GM04504 (cell line): ENCODE measurements at places on chromosomes 12 and 14.

- DNase-seq = no peak
These were observed 9.6 kb downstream of the ITPR2 start for GRCh38 chr12:26823390-26823789.

DNA sequence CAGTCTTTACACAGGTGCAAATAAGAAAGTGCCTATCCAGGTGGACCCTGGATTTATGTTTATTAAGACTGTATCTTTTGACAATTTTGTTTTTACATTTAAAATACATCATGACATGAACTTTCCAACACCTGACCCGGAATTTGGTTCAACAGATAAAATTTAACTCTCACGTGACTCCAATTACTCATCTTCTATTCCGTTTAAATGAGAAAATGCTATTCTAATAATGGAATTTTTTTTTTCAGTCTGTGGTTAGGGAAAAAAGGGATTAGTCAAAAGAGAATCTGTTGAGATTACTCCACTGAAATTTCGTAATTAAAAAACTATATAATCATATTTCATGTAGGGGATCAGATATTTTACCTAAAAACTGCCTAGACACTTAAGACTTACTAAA, 11.1 kb downstream of the VPS37B start:
- DNase-seq = no peak

DNA sequence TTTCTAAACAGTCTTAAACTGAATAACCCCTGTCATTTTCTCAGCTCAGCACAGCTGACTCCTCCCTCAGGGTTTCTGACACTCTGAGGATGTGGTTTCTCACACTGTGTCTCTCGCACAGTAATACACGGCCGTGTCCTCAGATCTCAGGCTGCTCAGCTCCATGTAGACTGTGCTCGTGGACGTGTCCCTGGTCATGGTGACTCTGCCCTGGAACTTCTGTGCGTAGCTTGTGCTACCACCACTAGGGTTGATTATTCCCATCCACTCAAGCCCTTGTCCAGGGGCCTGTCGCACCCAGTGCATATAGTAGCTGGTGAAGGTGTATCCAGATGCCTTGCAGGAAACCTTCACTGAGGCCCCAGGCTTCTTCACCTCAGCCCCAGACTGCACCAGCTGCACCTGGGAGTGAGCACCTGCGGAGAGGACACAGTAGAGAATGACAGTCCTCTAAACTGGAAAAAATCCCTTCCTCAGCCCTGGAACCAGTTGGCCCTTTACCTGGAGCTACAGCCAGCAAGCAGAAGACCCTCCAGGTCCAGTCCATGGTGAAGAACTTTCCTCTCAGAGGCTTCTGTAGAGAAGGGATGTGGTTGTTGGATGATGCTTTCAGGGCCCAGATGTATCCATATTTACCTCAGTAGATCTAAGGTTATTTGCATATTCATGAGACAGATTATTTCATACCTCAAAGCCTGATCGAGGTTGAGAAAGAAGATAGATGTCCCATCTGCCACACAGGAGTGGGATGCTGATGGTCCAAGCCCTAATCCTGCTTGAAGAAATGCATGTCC, 984.8 kb downstream of the TMEM121 start:
- DNase-seq = no peak

DNA sequence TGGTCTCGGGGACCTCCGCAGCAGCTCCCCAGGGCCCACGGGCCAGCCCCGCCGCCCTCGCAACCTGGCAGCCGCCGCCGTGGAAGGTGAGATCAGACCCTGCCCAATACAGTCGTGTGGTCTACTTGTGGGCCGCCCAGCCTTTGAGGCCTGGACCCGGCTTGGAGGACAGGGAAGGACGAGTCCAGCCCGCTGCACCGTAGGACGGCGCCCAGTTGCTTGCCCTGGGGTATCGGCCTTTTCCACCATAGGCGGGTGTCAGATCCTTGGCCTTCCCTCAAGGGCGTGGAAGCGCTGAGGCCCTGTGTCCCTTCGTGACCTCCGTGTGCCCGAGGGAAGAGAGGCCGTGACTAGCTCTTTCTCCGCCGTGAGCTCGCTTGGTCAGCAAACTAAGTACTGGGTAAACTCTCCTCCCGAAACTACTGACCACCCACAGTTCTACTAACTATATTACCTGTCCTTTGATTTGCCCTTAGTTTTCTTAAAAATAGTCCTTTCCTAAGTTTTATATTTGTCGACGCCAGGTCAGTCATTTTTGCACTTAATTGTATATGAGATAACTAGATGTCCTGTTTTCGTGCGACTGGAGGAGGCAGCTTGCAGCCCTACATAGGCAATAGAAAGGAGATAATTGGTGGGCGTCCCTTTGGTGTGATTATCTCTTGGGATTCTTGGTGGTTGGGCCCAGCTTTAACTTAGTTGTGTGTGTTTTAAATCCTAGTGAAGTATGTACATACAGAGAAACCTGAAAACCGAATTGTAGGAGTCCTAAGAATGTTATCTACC, 757 bp downstream of the SLC25A3 start:
- DNase-seq = no peak

GRCh38 chr14:91417120-91417982, at the start of gene CCDC88C:
TSS of gene CCDC88C (minus strand) at chr14:91417820. CDS start at chr14:91417690, 130 bp downstream.
- DNase-seq = no peak

- DNase-seq = no peak
These were observed 68.7 kb downstream of the SLC35F4 start for GRCh38 chr14:57797160-57797559.

DNA sequence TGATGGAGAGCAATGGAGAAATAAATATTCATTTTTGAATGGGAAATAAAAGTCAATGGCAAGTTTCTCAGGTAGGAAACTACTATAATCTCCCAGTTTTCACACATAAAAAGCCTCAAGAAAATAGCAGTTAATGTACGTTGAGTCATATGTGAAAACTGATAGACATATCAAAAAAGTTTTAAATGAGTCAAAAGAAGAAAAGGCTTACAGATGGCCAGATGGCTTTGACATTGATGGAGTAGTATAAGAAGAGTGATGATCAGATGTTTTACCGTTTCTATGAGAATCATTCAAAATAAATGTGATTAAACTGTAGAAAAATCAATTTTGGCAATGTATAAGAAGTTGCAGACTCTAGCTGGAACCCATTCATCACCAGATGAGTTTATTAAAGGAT, 97.8 kb downstream of the LLPH start:
- no peak for DNase-seq

DNA sequence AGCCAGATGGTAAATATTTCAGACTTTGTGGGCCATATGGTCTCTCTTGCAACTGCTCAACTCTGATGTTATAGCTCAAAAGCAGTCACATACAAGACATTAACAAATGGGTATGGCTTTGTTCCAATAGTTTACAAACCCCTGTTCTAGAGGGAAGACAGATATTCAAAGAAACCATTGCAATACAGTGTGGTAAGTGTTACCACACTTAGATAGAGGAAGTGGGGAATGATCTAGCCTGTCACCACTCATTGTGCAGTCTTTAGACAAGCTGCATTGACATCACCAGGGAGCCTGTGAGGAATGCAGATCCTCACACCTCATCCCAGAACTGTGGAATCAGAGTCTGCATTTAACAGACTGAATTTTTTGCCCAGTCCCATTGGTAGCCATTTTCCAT, 80.0 kb upstream of the RGS6 start:
- no peak for DNase-seq

GRCh38 chr12:82474798-82475184, 116.5 kb downstream of the METTL25 start:
- DNase-seq = no peak

GRCh38 chr14:81533212-81533535, 479 bp downstream of the SEL1L start:
- no peak for DNase-seq

DNA sequence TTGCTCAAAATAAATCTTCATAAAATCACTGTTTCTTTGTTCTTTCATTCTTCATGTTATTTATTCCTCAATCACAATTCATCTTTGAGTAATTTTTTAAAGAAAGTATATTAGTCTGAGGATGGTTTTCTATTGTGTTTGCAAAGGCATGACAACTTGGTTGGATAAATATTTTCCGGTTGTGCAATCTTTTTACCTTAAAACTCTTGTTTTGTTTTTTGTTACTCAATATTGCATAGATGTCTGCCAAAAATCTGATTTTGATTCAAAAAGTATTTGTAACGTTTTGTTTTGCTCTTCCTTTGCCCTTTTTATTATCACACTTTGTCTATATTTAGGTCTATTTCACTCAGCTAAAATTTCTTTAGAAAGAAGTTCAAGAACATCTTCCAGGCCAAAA, 86.2 kb upstream of the SYT1 start:
- no peak for DNase-seq

DNA sequence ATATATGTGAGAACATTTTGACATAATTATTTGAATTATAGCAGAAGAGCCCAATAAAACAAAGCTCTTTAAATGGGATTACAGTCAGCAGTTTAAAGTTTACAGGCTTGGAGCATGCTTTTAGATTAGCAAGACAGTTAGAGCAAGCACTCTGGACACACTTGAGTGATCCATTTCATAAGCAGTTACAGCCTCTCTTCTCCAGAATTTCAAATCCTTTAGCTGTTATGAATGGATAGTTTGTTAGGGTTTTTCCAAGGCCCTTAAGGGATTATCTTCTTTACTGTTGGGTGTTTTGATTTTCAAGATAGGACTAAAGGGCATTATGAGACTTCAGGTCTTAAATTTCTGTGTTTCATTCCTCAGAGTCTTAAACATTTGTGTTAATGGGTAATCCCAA, 36.3 kb downstream of the BEST3 start:
- DNase-seq = no peak

DNA sequence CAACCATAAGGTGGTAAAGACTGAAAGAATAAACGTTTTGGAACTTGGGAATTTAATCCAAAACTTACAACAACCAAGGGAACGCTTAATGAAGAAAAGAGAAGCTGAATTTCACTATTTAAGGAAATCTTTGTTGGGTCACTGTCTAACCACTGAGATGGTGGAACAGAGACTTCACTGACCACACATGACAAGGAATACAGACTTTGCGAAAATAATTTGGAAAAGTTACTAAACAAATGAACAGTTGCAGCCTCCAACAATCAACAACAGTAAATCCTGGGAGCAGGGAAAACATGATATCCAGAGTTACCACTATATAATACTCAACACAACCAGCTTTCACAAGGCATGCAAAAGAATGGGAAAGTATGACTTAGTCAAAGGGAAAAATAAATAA, 79.1 kb downstream of the CMKLR1 start:
- no peak for DNase-seq

DNA sequence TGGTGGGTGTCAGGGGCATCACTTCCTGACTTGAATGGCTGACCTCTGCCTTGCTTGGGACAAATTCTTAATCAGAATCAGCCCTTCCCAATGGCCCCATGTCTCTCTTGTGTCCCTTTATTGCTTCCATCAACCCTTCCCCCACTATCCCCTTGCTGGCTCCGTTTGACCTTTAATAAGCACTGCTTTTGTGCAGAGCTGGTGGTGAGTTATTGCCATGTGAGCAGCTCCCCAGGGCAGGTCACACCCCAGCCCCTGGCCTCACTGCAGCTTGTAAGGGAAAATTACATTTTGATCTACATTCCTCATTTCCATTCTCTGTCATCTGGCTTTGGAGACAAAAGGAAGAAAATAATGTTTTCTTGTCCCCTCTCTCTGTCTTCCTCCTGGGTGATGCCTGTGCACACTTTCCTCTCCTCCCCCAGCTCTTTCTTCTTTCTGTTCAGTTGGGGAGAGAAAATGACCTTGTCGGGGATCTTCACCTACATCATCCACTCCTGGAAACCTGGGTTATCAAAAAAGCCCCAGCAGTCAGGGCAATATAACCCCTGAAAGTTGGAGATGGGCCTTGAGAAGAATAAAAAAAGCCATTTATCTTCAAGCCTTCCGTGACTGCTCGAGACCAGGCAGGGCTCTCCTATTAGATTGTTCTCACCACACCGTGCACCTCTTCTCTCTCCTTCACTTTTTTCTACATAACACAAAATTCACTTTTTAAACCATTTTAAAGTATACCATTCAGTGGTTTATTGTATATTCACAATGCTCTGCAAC, 100.4 kb upstream of the SRRM4 start:
- no peak for DNase-seq

GRCh38 chr14:69630360-69630759, 19.0 kb downstream of the SUSD6 start:
- no peak for DNase-seq
